ENCODE measurements at places on chromosomes 13 and 19.
A peak's percentile ranks its signal among the peaks of the same experiment; 100 is the strongest.

GRCh38 chr19:18723871-18724377, 40.4 kb downstream of the CRTC1 start:
- no peak for DNase-seq

DNA sequence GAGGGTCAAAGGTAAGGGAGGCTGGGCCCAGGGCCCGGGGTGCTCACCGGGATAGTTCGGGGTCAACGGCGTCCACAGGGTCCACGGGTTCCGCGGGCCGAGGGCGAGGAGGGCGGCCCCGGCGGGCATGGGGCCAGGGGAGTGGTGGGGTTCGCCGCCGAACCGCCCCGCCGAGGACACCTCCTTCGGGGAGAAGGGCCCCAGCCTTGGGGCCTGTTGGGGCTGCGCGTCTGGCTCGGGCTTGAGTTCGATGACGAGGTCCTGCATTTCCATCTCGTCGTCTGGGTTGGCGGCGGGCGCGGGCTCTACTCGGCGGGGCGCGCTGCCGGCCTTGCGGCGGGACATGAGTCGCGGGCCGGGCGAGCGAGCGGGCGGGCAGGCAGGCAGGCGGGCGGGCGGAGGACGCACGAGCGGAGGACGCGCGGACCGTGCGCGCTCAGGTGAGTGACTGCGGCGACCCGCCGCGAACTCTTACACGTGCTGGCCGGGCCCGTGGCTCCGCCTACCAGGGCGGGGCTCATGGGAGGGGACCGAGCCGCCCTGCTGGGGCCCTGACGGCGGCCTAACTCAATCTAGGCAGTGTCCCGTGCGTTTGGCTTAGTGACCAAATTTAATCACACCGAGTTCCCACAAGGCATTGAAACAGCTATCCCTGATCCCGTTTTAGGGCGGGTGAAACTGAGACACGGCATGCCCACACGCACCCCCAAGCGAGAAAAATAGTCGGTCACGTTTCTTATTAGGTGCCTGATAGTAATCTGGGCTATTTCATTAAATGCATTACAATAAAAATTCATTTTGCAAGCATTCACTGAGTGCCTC, at the start of gene ZNF296:
TSS of gene ZNF296 (minus strand) at position 450 of the 822 bp plus-strand sequence. CDS start at position 345, 105 bp downstream.
- DNase-seq = peak; percentile 68

GRCh38 chr19:13102666-13103580, at the start of gene LYL1:
Gene LYL1, minus strand, starts transcription at chr19:13102858. Its CDS starts 1,687 bp downstream, at chr19:13101171.
- no peak for DNase-seq

DNA sequence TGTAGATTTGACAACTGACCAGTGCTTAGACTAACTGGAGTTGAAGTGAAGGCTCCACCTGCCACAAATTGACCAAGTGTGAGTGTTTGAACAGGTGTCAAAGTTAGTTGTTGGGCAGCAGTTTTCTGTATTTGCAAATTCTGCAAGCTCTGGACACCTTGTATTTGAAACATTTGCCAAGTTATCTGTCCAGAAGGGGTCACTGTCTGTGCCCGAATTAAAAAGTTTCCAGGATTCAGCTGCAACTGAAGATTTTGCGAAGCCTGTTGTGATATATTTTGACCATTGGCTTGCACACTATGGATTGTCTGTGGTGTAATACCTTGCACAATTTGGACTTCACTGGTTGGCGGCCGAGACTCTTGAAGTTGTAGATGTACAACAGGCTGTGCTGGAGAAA, 1690.7 kb downstream of the SLITRK5 start:
- DNase-seq = no peak

DNA sequence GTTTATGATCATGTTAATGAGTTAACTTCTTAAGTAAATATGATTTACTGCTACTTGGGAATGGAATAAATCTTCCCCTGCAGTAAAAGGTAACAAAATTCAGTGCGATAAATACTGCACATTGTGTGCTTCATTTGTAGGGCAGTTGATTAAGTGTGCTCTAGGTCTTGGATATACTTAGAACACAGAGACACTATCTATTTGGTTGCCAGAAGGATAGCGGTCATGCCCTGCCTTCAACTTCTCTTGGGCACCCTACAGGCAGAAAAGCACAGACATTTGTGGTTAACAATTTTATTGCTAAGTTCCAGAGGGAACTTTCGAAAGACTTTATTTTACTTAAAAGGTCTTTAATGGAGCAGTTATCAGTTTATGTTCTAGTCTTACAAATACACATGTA, 605.8 kb downstream of the PCDH9 start:
- DNase-seq = no peak

DNA sequence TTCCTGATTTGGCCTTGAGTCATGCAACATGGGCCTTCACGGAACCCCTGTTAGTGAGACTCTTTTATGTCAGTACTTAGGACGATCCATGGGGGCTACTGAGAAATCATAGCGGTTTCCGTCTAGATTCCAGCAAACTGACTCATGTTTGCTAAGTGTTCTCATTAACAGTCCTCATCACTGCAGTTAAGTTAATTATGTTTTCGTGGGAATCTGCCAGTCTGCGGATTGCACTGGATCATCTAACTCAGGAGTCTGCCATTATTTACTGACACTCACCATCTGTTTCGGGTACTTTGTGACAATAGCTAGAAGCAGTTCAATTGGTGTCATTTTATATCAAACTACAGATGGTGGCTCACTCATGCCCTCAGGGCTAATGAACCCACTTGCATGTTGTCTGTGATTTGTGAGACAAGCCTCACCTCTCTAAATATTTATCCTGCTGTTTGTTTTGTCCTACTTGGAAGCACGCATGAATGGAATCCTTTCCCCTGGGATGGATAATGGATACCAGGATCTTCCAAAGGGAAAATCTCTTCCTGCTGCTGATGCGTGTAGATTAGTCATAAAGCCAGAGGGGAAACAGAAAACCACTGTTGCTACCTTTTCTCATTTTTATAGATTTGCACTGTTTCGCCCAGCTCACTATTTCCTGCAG, 61.8 kb downstream of the RAB20 start:
- peak; percentile 39 for DNase-seq

Measured in adipocyte (in vitro differentiated cells).